ENCODE measurements at places on chromosomes 2 and 18.

DNA sequence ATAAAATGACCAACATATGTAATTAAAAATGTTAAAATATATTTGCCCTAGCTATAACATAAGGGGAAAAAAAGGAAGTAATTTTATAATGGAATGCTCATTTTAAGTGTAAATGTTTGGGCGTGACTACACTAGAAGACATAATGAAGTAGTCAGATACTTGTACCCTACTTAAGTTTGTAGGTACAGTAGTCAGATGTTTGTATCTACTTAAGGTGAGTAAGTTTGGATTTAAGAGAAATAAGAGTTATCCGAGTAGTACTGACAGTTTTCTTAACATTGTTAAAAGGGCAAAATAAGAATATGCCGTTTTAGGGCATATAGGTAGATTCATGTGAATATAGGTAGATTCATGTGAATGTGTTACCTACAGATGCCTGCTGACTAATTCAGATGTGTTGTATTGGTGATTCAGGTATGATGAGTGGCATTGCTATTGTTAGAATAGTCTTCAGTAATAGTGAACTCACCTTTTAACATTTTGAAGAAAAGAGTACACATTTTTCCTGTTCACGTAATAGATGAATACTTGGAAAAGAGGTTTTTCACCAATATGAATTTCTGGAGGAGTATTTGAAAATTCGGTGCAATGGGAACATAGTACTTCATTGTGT, 14.9 kb downstream of the VAPA start:
- no peak for DNase-seq

- no peak for DNase-seq
Observed at GRCh38 chr18:31931886-31932240, 11.1 kb downstream of the TRAPPC8 start.

GRCh38 chr2:239625971-239626734, 225.3 kb upstream of the HDAC4 start:
- no peak for DNase-seq

DNA sequence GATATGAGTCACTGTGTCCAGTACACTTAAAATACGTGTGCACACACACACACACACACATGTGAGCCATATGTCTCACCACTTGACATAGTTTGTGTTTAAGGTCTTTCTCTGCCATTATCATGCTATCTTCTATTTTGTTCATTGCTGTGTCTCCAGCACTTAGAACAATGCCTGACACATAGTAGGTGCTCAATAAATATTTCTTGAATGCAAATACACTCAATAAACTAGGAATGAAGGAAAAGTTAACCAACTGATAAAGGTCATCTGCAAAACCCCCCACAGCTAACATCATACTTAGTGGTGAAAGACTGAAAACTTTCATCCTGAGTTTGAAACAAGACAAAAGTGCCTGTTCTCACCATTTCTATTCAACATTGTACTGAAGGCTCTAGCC, 4.4 kb downstream of the MOCOS start:
- DNase-seq = no peak

GRCh38 chr2:23697256-23698075, 229.5 kb downstream of the ATAD2B start:
- DNase-seq = no peak

- DNase-seq = no peak
Observed at GRCh38 chr2:25692143-25692542, 18.8 kb upstream of the DTNB start.

DNA sequence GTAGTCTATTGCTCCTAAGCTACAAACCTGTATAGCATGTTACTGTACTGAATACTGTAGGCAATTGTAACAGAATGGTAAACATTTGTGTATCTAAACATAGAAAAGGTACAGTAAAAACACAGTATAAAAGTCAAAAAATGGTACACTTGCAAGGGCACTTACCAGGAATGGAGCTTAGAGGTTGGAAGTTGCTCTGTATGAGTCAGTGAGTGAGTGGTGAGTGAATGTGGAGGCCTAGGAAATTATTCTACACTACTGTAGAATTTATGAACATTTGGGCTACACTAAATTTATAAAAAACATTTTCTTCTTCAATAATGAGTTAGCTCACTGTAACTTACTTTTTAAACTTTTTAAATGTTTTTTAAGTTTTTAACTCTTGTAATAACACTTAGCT, 19.0 kb downstream of the NABP1 start:
- DNase-seq = no peak

- no peak for DNase-seq
Observed at GRCh38 chr2:16438613-16439321, 226.9 kb downstream of the CYRIA start.

DNA sequence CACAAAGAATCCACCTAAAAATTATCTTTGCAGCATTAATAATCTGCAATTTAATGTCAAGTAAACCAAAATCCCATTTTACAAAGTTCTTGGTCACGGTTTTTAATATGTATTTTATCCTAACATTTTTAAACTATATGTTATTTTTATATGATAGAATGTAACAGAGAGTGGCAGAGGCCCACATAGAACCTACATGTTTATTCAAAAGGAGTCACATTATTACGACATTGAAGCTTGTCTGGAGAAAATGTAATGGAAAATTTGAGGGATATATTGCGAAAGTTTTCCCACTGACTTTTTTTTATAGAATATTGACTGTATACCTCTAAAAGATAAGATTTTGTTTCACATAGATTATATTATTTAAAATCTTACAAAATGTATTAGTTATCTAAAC, 89.7 kb upstream of the COL3A1 start:
- DNase-seq = no peak
